ENCODE measurements at places on chromosomes 13 and 19.

GRCh38 chr19:35330475-35330874, 1.5 kb downstream of the CD22 start:
- no peak for DNase-seq

DNA sequence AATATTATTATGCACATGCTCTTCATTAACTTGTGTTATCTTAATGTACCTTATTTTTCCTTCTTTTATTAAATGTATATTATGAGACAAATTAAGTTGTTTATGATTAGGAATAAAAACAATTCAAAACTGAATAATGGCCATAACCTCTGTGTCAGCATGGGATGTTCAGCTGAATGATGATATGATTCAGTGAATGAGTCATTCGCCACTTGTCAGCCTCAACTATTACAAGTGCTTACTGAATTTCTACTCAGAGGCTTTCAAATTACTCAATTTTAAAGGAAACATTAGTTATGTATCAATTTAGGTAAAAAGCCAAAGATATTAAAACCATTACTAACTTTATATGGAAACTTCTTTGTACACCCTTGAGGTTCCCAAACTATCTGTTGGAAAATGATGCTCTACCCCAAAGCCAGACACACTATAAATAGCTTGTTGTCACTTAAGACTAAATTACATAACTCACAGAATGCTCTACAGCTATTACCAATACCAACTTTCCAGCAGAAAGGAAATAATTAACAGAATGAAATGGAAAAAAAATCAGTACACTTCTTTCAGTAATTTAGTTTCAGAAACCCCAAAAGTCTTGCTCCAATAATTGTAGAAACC, 14.4 kb downstream of the LIG4 start:
- no peak for DNase-seq

DNA sequence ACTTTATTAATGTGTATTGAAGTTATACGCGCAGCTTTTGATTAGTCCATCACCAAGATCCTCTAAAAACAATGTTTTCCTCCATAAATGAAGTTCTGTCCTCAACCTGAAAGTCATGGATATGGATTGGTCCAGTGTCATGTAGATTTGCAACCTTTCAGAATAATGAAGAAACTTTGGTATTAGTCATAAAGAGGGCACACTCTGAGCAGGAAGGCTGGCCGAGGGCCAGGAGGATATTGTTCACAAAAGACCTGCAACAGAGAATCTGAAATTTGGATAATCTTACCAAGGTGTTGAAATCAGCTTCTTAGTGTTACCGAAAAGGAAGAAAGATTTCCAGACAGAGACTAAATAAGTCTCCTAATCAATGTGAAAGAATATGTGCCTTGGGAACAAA, 20.7 kb downstream of the CLDN10 start:
- no peak for DNase-seq

GRCh38 chr13:77521194-77521593, 14.3 kb upstream of the SCEL start:
- DNase-seq = no peak

GRCh38 chr19:3687774-3688706, 12.2 kb downstream of the PIP5K1C start:
- no peak for DNase-seq

DNA sequence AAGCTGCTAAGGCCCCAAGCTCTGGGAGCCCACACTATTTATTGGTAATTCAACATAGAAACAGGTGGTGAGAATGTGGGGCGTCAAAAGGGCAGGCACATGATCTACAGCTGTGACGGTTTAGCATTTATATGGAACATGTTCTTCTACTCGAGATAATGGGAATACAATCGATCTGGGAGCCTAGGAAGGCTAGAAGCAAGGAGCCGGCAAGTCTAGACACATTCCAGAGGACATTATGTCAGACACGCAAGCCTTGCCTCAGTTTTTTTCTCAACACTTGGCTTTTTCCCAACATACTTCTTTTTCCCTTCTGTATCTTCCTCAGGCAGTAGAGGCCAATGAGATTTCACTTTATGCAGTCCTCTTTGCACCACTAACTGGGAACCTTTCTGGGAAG, 315.7 kb upstream of the SLITRK5 start:
- DNase-seq = no peak

GRCh38 chr19:5132698-5133651, 164.1 kb downstream of the KDM4B start:
- no peak for DNase-seq

DNA sequence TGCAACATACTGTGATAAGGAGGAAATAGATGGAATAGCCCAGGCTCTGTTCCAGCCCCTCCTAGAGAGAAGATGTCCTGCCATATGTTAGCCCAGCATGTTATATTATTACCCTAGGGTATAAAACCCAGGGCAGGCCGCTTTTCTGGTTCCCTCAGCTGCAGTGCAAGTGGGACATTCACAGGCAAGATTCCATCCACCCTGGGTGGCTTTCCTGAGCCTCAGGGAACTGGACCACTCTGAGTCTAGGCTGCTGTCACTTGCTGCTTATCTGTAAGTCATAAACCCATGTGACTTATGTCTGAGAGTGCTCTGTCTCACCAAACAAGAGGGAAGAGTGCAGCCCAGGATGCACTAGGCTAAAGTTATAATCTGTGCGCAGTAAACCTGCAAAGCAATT, 413.2 kb downstream of the MZT1 start:
- no peak for DNase-seq

DNA sequence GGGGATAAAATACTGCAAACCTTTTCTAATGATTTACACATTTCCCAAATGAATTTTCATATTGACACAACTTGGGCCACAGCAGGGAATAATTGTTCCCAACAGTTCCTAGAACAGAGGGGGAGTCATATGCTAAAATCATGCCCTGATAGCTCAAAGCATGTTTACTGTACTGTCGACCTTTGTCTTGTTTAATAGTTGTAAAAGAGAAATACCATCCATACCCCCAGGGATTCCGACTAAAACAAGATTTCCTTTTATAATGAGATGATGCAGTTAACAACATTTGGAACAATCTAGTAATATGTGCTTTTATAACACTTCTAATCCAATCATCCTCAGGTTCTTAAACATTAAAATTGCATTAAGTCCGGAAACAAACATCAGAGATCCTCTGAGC, 759.7 kb downstream of the OLFM4 start:
- no peak for DNase-seq

DNA sequence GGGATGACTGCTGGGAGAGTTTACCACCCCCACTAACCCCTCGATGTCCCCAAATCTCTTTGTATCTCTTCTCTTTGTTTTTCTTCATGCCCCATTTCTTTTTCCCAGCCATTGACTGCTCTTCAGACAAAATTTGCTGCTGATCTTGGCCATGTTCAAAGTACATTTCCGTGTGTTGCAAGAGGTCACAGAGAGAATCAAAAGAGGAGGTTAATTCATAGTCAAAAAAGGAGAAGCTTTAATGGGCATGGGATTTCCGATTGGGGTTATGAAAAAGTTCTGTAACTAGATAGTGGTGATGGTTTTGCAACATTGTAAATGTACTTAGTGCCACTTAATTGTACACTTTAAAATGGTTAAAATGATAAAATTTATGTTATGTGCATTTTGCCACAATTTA, 121.1 kb downstream of the FLT1 start:
- DNase-seq = no peak

- DNase-seq = no peak
Observed at GRCh38 chr19:519449-519865, 12.1 kb upstream of the CDC34 start.

DNA sequence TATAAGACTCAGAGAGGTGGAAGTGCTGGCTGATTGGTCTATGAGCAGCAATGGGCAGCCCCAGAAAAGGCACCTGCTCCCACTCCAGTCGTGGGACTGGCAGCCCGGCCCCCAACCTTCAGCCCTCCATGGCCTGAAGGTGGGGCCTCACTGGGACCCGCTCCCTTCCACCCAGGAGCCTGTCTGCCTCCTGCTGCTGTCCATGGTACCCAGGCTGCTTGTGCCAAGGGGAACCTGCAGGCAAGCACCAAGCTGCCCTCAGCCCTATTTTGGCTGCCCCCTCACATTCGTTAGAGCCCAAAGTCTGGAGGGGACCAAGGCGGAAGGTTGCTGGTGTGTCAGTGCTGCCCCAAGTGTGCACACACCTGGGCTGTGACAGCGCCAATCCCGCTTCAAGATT, 2304.9 kb downstream of the PCDH9 start:
- no peak for DNase-seq

- DNase-seq = no peak
Observed at GRCh38 chr13:91389186-91389585, 9.2 kb upstream of the GPC5 start.

DNA sequence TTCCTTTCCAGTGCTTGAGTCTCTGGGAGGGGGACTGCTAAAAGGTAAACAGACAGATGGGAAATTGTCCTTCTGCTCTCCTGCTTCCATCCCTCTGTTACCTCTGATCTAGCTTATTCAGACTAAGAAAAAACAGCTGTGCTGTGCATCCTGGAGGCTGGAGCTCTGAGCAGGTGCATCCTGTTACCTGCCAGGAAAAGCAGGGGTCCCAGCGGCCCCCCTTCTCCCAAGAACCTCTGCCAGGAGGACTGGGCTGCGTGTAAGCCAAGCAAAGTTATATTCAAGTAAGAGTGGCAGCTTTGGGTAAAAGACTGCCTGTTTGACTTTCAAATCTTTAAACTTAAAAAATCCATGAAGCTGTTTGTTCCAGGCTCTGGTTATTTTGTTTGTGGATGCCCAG, 75.1 kb downstream of the C13orf42 start:
- DNase-seq = no peak

- no peak for DNase-seq
Observed at GRCh38 chr19:1122972-1123363, 19.2 kb downstream of the GPX4 start.

DNA sequence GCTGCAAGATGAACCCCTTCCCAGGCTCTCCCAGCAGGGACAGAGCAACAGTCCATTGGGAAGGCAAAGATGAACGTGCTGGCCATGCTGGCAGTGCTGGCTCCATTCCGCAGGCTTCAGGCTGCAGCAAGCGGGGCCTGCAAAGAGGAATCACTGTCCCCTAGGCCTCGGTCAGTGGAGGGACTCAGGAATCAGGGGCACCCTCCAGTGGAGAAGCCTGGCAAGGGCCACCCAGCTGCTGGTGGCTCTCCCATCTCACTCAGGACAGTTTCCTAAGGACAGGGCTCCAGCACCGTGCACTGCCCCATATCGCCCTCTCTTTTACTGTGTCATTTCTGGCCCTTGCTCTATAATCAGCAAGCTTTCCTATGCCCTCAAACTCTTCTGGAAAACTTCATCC, 498.6 kb downstream of the EFNB2 start:
- no peak for DNase-seq

- no peak for DNase-seq
Observed at GRCh38 chr13:49693877-49694276, 2.6 kb upstream of the EBPL start.

DNA sequence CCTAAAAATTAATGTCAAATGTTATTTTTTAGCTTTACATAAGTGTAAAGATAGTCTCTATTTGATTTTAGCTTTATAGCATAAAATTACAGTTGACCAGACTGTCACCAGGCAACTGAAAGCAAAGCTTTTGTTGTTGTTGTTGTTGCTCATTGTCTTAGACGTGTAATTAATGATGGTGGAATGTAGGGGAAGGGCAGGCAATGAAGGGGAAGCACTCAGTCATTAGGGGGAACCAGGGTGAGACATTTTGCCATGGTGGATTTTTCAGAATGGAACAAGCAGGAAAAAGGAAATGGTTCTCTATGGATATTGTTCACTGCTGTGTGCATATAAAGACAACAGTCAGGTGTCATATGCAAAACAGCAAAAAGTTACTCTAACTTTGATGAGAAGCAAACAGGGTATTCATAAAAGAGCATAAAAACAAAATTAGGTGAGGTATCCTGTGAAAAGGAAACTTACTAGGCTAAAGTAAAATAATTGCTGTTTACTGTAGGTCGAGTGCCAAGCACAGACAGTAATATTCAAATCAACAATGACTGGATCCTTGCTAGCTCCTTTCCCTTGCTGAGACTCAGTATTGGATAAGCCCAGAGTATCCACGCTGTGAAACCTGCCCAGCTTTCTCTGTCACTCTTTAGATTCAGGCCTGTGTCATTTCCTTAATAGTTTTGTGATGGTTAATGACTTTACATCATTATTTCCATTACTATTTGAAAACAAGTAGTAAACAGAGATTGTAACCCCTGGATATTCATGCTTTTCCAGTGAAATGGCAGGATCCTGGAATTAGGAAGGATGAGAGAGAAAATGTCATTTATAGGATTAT, 110.5 kb downstream of the LRCH1 start:
- no peak for DNase-seq

DNA sequence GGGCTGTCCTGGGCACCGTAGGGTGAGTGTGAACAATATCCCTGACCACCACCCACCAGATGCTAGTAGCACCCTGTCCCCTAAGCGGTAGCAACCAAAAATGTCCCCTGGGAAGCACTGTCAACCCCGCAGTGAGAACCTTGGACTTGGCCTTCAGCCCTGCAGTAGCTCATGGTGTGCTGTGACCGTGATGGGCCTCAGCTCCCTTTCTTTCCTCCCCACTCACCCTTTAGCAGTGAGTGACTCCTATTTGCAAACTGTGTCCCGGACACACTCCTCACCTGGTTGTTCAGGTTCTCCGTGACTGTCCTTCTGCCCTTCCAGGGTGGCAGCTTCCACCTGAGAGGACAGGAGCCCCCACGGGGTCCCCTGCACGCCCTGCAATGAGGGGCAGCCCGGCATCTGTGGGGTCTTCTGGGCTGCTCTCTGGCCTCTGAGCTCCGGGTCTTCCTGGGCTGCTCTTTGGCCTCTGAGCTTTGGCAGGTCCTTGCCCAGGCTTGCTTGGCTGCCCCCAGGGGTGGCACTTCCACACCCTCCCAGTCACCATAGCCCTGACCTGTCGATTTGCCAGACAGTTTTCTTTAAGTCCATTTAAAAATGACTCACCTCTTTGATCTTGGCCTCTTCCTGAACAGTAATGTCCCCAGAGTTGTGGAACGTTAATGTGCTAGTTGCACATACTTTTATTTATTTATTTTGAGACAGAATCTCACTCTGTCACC, 3.8 kb downstream of the KDM4B start:
- DNase-seq = no peak

- DNase-seq = no peak
Observed at GRCh38 chr19:42115705-42116104, 16.5 kb downstream of the POU2F2 start.

GRCh38 chr19:58319241-58319640, 7.6 kb upstream of the ZSCAN22 start:
- no peak for DNase-seq

DNA sequence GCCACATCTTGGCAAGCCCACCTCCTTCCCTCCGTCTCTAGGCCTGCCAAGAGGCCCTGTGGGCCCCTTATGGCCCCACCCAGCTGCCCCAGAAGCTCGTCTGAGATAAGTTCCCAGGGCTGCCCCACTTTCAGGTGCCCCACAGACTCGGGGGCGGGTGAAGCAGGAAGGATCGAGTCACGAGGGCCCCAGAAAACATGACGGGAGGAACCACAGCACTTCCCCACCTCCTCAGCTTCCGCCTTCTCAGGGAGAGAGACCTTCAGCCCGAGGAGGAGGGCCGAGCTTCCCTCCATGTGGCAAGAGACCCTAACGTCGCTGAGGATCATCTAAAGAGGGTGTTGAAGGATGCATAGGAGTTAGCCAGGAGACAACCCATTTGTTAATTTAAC, 4.5 kb upstream of the IL12RB1 start:
- DNase-seq = no peak

- no peak for DNase-seq
Observed at GRCh38 chr13:60328073-60328472, 68.9 kb upstream of the TDRD3 start.
